ENCODE measurements at places on chromosomes 2 and 18. TPM values are rescaled to one million over a fixed set of nuclear protein-coding genes. Genes with fewer than 3 reads are reported as not detected.

Gene CCDC102B
- 21.9 TPM for total RNA-seq

Gene BMP10
- total RNA-seq, result not detected

Gene ZBTB7C
- 2.6 TPM for total RNA-seq

Gene UGT1A1
- not detected for total RNA-seq

Gene AGBL5
- 6.8 TPM for total RNA-seq

Gene LIMS2
- total RNA-seq, result 5.7 TPM

Gene LINC00305
- not detected for total RNA-seq

Gene IL1A
- not detected for total RNA-seq

Gene SYT4
- total RNA-seq, result not detected

Gene RESP18
- not detected for total RNA-seq

Gene CYB5A
- 28.7 TPM for total RNA-seq

Gene TUBA3E
- total RNA-seq, result not detected
